ENCODE measurements at places on chromosomes 16 and 17.
A peak's percentile ranks its signal among the peaks of the same experiment; 100 is the strongest.

DNA sequence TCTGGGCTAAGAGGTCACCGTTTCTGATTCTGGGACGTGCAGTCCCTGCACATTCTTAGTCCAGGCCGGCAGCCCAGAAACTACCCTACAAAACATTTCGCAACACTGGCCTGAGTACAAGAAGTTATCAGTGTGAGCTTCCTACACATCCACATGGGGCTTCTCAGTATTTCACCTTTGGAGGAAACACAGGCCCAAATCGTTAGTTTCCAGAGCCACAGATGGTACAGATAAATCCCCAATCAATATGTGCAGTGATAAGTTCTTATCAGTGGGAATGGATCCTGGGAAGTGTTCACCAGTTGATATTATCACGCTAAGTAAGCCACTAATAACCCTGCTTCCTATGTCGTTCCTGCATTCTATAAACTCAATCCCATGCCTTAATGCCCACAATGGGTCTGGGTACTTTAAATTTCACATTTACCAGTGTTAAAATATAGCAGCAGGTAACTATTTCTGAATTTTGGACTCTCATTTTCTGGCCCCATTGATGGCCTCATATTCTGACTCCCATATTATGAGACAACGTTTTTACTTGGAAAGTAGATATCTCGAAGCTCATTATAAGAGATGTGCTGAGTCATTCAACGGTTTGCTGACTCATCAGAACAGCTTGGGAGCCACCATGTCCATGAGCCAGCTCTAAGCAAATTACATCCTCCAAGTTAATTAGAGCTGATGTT lies 370.2 kb upstream of the MAF start:
- no peak for DNase-seq

- DNase-seq = no peak
Measured at GRCh38 chr17:3965118-3965800, 1.0 kb upstream of the ATP2A3 start.

- no peak for DNase-seq
Measured at GRCh38 chr17:350706-351448, 1.7 kb downstream of the RPH3AL start.

DNA sequence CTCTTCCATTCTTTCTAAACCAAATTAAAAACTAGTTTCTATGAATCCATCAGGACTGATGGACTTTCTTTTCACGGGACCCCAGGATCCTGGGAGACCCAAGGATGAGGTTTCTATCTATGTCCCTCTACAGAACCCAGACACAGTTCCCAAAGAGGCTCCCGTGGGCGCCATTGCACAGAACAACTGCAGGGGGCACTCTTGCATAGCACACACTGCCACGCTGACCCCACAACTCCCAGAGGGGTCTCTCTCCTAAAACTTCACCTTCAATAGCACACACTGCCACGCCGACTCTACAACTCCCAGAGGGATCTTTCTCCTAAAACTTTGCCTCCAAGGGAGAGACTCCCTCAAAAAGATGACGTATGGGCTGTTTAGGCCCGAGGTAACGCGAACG lies 9.0 kb downstream of the ABR start:
- DNase-seq = no peak

DNA sequence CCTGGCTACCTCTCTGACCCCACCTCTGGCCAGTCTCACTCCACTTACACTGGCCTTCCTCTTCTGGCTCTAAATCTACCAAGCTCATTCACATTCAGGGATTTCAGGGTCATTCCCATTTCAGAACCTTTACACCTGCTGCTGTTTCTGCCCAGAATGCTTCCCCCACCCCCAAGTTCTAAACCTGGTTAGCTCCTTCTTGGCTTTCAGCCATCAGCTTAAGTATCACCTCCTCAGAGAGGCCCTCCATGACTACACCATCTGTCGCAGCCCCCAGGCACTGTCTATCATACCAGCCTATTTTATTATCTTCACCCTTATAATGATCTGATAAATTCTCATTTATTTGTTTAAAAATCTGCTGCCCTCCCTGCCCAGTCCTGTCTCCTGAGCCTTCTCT lies 23.3 kb upstream of the NGFR start:
- DNase-seq = no peak

- no peak for DNase-seq
Measured at GRCh38 chr17:73630965-73631595, 13.2 kb downstream of the SDK2 start.

GRCh38 chr17:37278247-37278894 lies 97.4 kb upstream of the C17orf78 start:
- DNase-seq = no peak

DNA sequence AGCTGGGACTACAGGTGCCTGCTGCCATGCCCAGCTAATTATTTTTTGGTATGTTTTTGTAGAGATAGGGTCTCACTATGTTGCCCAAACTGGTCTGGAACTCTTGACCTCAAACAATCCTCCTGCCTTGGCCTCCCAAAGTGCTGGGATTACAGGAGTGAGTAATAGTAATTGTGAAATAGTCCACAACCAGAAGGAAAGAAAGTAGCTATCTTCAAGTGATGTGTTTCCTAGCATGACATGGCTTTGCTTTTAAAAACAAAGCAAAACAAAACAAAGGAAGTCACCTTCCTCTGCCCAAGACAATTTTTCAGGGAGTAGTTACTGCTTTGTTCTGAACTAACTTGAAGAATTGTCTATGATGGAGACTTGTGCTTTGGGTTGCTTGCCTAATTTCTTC lies 27.0 kb downstream of the ATP6V0A1 start:
- DNase-seq = no peak

- no peak for DNase-seq
Measured at GRCh38 chr16:977081-977701, 4.4 kb upstream of the SOX8 start.

DNA sequence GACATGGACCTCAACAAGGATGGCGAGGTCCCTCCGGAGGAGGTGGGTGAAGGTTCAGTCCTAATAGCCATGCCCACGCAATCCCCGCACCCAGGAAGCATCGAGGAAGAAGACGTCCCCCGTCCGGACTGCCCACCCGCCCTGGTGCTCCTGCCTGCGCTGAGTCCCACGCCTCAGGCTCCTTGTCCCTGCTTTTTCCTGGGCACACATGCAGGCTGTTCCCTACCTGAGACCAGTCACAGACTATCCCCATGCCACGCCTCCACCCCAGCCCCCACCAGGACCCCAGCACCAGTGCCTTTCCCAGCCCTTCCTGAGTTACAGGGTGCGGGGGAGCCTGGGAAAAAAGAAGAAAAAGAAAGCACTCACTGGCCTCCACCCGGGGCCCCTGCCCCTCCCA lies 9.0 kb downstream of the FKBP10 start:
- DNase-seq = no peak

DNA sequence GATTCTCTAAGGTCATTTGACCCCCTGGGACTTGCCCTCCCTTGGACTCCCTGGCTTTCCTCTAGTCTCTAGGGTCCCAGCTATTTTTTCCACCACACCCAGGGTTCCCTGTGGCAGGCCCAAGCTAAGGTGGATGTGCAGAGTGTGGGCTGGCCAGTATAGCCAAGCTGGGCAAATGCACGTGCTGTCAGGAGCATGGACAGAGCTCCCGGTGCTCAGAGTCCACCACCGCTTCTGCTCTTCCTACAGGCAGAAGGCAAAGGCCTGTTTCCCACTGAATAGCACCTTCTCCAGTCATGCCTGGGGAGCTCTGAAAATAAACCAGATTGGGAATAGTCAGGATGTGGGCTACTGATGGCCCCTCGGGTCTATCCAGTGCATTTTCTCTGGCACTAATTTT lies 53.3 kb downstream of the GNAO1 start:
- DNase-seq = no peak

DNA sequence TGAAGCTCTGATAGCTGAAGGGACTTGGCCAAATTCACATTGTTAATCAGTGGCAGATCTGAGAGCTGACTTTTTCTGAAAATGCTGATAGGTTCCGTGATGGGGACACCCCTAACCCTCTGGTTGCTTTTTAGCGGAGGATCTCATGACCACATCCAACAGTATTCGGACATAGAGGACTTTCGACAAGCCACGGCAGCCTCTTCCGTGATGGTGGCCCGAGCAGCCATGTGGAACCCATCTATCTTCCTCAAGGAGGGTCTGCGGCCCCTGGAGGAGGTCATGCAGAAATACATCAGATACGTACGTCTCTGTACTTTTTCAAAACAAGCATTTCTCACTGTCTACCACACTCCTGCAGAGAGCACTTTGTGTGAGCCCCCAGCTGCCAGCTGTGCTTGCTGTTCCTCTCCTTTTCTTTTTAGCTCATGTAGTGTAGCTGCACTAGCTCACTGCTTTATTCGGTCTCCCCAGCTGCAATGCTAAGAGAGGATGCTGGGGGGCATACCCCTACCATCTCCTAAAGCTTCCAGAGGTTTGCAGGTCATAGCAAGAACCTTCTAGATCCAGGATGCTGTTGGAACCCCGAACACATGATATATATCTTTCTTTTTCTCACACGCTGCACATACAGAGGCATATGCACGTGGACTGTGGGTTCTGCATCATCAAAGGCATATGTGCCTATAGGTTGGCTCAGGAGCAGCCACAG lies 14.2 kb upstream of the NFATC3 start:
- DNase-seq = no peak

GRCh38 chr17:81291662-81292061 lies 3.4 kb downstream of the SLC38A10 start:
- peak; percentile 56 for DNase-seq

DNA sequence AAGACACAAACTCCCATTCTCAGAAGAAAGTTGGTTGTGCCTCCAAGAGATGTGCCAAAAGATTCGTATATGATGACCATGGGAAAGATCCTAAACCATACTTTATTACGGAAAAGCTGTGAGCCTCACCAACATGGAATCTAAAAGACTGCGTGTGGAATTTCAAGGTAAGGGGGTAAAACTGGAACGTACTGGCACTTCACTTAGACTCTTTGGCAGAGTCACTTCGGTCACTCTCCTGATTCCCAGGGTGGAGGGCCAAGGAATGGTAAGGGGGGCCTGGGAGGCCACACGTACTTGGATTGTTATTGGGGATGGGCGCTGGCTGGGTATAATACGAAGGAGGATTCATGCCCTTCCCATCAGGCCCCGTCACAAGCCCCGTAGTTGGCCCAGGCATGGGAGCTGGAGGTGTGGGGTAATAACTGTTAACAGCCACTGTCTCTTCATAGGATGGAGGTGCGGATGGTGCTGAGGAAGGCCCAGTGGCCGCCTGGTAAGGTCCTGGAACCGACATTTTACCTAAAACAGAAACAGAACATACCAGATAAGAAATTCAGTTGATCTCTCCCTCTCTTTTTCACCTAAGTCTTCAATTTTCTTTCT lies 30.4 kb downstream of the LITAF start:
- no peak for DNase-seq

DNA sequence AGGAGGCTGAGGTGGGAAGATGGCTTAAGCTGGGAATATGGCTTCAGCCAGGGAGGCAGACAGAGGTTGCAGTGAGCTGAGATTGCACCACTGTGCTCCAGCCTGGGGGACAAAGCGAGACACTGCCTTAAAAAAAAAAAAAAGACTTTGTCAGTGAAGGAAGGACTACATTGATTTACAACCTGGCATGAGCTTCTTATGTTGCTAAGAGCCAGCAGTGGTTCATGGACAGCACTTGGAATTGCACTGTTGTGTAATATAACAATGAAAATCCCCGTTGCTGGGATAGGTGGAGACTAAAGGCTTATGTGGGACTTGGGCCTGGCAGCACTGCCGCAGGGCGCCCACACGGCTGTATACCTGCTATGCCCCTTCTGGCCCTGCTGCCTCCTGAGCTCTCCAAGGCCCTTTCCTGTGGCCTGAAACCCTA lies 14.1 kb upstream of the SLC16A5 start:
- DNase-seq = no peak

DNA sequence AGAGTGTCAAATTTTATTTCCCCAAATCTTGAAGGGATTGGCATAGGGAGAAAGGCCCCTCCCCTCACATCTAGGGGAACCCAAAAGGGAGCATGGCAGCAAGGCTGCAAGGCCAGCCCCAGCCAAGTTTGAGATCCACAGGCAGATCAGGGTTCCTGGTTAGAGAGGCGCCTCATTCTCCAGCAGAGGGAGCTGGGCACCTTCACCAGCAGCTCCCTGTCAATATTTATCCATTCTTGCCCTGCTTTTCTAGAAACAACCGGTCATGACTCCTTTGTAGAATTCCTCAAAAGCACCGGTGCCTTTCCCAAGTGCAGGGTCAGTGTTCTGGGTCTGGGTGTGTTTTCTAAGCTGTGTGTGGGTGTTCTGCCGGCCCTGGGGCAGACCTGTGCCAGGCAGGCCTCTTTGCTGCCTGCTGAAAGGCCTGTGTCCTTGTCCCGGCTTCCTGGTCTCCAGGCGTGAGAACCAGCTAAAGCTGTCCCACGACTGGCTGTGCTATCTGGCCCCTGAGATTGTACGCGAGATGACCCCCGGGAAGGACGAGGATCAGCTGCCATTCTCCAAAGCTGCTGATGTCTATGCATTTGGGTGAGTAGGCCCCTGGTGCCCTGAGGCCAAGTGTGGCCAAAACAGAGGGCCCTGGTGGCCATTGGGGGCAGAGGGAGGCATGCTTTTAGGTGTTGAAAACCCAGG lies 21.2 kb upstream of the LGALS9 start:
- no peak for DNase-seq

DNA sequence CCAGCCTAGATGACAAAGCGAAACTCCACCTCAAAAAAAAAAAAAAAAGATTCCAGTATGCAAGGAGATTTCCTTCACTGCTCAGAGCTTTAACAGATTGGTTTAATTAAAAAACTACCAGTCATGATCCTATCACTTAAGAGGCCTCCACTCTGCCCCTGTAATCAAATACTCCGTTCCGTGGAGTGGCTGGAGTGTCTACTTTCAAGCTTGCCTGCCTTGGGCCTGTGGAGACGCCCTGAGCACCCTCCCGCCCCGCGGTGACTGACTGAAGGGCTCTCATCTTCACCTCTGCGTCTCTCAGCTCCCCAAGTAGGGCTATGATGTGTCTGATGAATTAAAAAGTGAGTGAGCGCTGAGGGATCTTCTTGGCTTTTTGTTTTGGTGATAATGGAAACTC lies 25.3 kb upstream of the TRPV3 start:
- DNase-seq = no peak

DNA sequence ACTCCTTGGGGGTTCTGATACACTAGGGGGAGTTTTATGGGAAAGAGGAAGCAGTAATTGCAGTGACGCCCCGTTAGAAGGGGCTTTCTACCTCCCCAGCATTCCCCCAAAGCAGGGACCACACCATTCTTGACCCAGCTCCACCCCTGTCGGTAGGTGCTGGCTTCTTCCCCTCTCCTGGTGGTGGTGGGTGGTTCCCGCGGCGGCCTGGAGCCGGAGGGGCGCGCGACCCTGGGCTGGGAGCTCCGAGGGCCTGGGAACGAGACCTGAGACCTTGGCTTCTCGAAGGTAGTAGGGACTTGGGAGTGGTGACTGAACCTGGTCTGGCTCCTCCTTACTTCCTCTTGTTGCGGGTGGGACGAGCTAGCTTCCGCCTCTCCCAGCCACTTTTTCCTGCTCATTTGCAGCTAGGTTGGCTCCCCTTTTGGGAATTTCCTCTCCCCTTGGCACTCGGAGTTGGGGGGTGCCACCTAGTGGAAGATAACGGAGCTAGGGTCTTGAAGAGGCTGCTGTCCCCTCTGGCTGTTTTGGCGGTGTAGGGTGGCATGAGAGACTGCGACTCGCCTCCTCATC lies 438 bp downstream of the GRN start:
- no peak for DNase-seq
